Central memory CD4-positive, alpha-beta T cell (primary cell): ENCODE measurements at places on chromosomes 4 and X.

DNA sequence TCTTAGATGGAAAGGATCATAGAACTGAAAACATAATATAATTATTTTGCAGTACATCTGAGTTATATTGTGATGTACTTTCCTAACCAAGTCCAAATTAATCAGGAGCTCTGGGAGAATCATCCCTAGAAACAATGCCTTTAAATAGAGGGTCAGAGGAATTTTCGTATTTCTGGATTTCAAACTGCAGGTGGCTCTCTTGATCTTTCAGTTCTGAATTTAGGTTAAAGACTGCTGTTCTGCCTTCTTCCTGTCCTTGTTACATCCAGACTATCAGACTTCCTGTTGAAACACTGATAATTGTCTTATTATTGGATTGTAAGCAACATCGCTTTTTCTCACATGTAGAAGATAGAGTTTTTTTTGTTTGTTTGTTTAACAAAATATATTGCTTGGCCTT, 142.7 kb downstream of the RPA4 start:
- no peak for DNase-seq

DNA sequence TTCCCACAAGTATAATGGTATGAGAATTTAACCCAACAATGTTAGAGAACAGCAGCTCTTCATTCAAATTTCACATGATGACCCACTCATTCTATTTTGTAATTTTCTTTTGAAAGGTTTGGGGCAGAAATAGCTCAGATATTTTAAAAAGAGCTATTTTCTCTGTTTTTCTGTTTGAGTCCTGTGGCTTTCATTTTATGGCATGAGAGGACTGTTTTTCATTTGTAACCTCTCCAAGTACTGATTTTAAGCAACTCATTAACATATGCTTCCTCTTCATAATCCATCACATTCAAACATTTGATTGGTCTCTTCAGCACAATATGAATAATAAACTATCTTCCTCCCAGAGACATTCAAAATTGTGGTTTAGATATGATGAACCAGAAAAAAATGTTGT, 129.0 kb upstream of the TEX13A start:
- DNase-seq, result no peak

- DNase-seq, result no peak
Observed at GRCh38 chr4:117447925-117448324, 362.5 kb upstream of the TRAM1L1 start.

- DNase-seq, result no peak
Observed at GRCh38 chrX:107504006-107504405, 54.6 kb downstream of the FRMPD3 start.

DNA sequence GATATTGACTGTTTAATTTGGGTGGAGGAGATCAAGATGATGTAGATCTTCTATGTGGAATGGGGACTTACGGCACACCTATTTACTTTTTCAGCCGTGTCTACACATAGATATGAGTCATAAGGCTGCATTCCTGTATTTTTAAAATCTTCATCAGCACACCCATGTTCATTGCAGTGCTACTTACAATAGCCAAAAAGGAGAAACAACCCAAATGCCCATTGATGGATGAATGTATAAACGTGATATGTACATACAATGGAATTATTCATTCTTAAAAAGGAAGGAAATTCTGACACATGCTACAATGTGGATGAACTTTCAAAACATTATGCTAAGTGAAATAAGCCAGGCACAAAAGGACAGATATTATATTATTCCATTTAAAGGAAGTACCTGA, 98.6 kb downstream of the AASDH start:
- DNase-seq, result no peak
